ENCODE measurements at places on chromosomes 7 and 10. TPM values are rescaled to one million over a fixed set of nuclear protein-coding genes. Genes with fewer than 3 reads are reported as not detected.

Gene SFMBT2
- 2.3 TPM for polyA plus RNA-seq

Gene MSMB
- polyA plus RNA-seq: not detected

Gene NKX2-3
- polyA plus RNA-seq: not detected

Gene SUN3
- not detected for polyA plus RNA-seq

Gene PAX4
- polyA plus RNA-seq: not detected

Gene EEPD1
- 10.7 TPM for polyA plus RNA-seq

DNA sequence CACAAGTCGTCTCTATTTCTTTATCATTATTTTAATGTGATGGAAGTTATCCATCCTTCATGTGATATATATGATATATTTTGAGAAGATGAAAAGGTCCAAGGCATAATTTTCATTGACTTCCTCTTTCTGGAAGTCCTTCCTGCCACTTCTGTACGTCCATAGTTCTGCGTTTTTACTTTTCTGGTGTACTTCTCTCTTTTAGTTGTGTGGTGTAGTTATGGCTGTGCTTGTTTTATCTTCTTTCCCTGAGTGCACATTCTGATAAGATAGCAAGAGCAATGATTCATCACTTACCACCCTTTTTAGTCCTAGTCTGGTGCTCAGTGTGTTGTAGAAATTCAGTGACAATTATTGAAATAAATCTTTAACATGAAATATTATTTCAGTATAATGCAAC, 231.3 kb upstream of the FERD3L start:
- no peak for DNase-seq

- no peak for DNase-seq
Observed at GRCh38 chr7:94875201-94875600, 32.2 kb upstream of the PPP1R9A start.

DNA sequence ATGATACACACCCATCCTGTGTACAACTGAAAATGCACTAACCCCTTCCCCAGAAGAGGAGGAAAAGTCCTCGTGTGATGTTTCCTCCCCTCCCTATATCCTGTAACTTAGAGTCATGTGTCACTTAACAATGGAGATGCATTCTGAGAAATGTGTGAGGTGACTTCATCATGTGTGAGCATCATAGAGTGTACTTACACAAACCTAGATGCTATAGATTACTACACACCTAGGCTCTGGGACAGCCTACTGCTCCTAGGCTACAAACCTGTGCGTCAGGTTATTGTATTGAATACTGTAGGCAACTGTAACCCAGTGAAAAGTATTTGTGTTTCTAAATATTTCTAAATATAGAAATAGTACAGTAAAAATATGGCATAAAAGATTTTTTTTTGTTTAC, 98.6 kb upstream of the FAM180A start:
- DNase-seq: no peak

DNA sequence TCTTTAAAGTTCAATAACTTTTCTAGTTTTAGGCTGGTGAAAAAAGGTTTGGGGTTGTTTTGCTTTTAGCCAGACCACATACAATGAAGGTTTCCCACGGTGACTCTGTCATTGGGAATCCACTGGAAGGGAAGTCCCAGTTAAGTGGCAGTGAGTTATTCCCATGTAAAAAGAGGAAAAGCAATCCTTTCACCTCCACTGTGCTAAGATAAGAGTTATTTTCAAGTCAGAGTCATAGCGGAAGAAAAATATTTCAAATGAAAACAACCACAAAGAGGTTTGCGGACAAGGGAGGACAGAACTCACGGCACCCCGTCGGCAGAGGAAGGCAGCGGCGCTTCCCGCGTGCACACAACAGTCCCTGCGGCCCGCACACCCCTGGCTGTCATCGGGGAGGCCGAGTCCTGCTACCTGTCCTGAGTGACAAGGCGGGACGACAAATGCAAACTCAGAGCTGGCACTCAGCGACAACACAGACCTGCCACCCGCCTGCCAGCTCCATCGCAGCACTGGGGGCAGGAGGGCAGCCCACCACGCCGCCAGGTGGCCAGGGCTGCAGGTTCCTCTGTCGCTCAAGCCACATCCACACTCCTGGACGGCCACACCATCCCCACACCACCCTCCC, 9.3 kb upstream of the PAPOLB start:
- no peak for DNase-seq

DNA sequence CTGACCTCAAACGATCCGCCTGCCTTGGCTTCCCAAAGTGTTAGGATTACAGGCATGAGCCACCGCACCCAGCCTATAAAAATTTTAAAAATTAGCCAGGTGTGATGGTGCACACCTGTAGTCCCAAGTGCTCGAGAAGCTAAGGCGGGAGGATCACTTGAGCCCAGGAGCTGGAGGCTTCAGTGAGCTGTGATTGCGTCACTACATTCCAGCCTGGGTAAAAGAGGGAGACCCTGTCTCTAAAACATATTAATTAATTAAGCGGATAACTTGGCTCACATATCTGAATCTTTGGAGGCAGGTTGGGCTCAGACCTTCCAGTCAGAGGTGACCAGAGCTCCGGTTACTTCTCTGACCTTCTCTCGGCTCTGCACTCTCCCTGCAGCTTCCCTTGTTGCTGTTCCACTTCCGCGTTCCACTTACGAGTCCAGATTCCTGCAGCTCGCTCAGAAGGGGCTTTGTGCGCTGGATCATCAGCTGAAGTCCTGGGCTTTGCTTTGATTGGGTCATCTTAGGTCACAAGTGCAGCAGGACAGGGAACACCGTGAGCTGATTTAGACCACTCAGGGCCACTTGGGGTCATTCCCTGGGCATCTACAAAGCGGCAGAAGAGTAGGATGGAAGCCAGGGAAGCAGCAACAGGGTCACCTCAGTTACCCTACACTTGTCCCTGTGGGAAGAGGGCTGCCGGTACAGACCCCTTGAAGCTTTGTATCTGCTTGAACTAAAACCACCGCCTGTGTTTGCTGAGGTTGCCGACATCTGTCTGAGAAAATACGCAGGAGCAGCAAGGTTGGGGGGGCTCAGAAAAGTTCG, 2.0 kb upstream of the ARPC1B start:
- no peak for DNase-seq

DNA sequence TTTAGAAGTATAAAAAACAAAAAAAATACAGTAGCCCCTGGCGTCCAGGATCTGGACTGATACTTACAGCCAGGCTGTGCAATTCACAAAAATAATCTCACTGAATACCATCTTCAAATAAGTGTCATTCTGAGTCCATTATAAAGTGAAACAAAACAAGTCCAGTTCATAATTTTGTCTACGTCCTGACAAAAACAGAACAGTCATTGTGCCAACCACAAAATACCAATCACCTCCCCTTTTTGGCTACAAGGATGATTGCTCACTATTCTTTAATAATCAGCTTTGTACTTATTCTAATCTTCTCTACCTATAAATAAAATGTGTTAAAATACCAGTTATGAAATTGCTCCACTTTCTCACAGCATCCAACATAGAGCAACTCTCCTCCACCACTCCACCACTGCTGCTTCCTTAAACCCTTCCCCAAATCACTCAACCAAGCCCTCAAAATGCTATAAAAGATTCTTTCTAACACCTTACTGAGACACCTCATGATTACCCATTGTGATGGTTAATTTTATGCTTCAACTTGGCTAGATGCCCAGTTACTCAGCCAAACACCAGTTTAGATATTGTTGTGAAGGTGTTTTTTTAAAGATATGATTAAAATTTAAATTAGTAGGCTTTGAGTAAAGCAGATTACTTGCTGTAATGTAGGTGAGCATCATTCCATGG, 479.8 kb upstream of the SEMA3A start:
- DNase-seq: no peak

GRCh38 chr10:88990384-88991160, at the start of gene FAS:
Gene FAS, plus strand, starts transcription at chr10:88990798. Its CDS starts 79 bp downstream, at chr10:88990877.
- DNase-seq: no peak

DNA sequence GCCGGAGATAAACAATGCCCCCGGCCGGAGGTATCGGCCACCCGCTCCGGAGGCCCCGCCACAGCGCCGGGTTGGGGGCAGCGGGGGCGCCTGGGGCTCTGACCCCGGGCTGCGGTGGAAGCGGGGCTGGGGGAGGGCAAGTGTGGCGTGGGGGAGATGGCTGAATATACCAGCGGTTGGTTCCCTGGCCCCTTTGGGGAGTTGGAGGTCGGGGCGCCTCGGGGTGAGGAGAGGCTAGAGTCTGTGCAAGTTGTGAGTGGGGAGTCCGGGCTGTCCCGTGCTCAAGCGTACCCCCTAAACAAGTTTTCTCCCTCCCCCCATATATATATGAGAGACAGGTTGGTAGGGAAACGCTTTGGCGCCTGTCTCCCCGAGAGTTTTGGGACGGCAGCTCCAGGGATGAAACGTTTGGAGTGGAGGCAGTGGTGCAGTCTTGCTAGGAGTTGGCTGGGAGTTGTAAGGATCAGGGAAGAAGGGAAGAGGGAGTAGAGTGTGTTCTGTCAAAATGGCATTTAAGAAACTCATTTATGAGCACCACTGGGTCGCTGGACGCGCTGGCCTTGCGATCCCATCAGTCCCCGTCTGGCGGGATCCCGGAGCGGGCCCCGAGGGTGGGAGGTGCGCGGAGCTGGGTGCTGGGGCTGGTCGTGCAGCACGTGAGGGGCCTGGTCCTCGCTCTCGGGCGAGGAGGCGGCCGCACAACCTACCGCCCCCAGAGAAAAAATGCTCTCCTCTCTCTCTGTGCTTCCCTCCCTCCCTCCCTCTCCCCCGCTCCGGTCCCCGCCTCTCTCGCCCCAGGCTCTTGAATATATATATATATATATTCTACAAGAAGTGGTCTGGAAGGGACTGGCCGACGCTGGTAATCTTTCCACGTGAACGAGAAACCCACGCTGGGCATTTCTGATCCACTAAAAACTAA, 1.1 kb downstream of the TET1 start:
- peak; percentile 18 for DNase-seq

Measured in brain (organoid and tissue), 16 donors.